Coronary artery (tissue), 2 donors: ENCODE measurements at places on chromosomes 7 and 10.

- no peak for DNase-seq
Observed at GRCh38 chr10:116096526-116096925, 176.5 kb downstream of the GFRA1 start.

- no peak for DNase-seq
Observed at GRCh38 chr10:48838834-48839233, 100.8 kb downstream of the LRRC18 start.

- no peak for DNase-seq
Observed at GRCh38 chr10:95767884-95768556, 12.1 kb downstream of the ENTPD1 start.

DNA sequence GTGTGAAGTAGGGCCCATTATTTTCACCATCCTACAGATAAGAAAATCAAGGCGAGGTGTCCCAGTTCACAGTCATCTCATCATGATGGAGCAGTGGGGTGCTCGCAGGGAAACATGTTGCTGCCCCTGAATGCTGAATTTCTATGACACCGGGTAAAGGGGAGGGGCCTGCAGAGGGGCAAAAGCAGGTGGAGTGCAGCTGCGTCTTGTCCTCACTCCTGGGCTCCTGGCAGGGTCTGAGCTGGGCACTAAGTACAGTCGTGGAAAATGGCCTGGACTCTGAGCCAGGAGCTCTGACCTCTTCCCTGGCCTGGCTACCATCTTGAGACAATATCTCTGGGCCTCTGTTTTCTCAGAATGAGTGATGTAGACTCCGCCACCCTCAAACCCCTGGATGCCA, 253.1 kb upstream of the PITRM1 start:
- no peak for DNase-seq

DNA sequence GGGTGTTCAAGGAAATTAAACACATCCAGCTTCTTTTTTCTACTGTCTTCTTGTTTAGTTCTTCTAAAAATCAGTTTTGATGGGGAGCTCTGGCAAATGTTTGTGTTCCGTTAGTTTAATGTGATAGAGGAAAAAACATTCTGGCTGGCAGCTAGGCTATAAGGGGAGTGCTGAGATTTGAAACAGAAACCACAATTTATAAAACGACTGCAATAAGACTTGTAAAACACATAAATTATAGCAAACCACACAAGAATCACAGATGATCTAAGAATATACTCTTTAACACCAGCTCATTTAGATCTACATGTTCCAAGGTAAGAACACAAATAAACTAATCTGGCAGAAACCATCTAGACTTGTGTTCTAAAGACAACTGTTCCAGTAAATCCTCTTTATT, 425.5 kb downstream of the CNTNAP2 start:
- no peak for DNase-seq

DNA sequence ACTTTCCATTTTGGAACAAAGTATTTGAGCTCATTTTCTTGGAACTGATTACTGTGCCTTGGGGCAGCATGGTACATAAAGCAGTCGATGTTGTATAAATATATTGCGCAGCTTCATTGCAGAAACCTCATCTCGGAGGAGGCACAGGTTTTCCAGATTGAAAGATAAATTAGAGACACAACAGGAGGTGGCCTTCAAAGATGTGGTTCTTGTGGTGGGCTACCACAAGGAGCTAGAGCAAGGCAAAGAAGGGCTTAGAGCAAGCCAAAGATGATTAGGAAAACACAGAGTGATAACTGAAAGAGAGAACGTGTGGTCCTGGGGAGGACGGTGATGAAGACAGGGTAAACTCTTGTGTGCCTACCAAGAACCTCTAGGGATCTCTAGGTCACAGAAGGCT, 169.1 kb upstream of the TNS3 start:
- no peak for DNase-seq

- no peak for DNase-seq
Observed at GRCh38 chr10:78784546-78784945, 284.2 kb upstream of the ZMIZ1 start.

GRCh38 chr7:140078392-140078791, 15.6 kb upstream of the PARP12 start:
- no peak for DNase-seq

GRCh38 chr10:25615926-25616325, 318.1 kb upstream of the MYO3A start:
- DNase-seq: no peak
